ENCODE measurements at places on chromosomes 3 and 15.

- DNase-seq: no peak
Observed at GRCh38 chr3:197167549-197167948, 130.9 kb downstream of the DLG1 start.

- no peak for DNase-seq
Observed at GRCh38 chr15:39828374-39828931, 45.8 kb upstream of the FSIP1 start.

DNA sequence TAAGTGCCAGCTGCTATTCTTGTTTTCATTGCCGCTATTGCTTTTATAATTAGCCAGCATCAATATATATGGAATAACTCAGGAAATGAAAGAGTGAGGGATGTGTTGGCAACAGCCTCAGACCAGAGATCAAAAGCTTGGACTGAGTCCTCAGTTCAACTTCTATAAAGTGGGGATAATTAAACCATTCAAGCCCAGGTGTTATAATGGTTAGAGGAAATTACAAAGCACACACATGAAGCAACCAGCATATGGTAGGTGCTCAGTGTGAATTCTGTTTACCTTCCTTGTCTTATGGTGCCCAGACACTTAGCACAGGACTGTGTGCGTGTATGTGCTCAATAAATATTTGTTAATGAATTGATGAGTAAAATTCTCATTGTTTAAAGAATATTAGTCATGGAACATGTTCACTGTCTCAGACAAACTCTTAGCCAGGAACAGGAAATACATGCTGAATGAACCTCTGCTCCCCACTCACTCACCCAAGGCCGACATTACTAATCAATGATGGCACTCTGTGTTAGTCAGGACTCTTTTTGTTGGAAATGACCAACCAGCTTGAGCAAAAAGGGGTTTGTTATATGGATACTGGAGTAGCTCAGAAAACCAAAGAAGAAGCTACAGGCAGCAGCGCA, 16.7 kb upstream of the CCDC174 start:
- no peak for DNase-seq

DNA sequence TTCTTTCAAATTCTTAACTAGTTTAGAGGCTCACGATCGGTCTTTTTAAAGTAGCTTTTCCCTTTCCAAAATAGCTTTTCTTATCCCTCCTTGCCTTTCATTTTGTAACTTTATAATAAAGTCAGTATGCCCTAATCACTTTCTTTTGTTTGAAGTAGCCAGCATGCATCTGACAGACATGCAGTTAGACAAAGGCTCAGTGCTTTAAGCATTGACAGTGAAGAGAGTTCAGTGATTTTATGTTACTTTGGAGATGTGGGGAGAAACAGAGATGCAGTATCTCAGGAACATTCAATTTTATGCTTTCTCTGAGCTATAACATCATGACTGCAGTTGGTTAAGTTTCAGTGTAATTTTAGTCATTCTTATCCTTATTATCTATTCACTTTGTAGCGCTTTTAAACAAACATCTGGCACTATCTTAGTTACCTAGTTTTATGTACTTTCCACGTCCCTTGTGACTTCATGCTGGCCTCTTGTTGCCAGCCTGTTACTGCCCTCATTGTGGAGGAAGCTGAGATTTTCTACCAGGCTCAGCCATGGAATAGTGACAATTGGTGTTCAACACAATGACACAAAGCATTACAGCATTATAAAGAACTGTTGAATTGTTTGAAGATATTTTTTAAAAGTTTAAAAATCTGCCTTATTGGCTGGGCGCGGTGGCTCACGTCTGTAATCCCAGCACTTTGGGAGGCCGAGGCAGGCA, 90.3 kb downstream of the AKAP13 start:
- DNase-seq: no peak

DNA sequence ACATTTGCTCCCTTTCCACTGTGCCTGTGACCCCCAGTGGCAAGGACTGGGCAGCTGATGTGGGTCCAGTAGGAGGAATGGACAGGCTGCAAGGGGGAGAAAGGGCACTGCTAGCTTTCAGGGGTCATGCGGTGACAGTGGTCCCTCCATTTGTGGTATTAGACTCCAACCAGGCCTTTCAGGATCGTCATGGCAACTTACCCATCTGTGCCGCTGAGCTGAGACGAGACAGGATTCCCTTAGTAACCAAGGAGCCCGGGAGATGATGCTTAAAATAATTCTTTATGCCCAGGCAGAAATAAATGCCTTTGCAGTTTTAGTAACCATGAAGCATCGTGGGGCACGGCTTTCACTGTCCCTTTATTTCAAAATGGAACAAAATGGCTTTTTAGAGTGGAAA, 15.9 kb upstream of the MRPL3 start:
- DNase-seq: no peak

- DNase-seq: peak; percentile 48
Observed at GRCh38 chr15:45205192-45205591, 17.4 kb upstream of the SHF start.

- no peak for DNase-seq
Observed at GRCh38 chr3:12312010-12312409, 23.1 kb downstream of the PPARG start.

GRCh38 chr15:90931575-90931827, 848 bp downstream of the HDDC3 start:
- no peak for DNase-seq

- DNase-seq: no peak
Observed at GRCh38 chr3:81580355-81580754, 181.1 kb downstream of the GBE1 start.

DNA sequence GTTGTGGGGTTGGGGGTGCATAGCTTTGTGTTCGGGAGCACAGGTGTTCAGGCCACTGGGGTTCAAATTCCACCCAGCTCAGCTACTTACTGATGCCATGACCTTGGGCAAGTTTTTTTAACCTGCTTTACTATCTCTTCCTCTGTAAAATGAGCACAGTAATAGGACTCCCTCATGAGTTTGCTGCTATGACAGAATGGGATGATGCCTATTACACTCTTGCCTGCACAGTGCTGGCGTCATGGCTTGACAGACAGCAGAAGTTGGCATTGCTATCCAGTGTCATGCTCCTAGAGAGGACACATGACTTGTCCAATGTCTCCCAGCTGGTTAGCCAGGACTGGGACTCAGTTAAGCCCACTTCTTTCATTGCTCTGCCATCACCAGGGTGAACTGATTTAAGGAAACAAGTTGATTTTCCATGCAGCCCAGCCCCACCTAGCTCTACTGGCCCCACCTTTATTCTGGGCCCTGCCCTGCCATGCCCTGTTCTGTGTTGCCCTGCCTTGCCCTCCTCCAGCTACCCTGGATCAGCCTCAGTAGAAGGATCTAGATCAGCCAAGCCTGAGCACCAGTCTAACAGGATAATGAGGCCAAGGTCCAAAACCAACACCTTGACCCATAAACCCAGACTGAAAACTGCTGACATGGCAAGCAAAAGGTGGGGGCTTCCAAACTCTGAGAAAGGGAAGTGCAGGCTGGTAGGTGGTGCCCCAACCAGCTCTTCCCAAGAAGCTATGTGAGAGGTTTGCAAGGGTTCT, 155.8 kb upstream of the ATP11B start:
- no peak for DNase-seq

DNA sequence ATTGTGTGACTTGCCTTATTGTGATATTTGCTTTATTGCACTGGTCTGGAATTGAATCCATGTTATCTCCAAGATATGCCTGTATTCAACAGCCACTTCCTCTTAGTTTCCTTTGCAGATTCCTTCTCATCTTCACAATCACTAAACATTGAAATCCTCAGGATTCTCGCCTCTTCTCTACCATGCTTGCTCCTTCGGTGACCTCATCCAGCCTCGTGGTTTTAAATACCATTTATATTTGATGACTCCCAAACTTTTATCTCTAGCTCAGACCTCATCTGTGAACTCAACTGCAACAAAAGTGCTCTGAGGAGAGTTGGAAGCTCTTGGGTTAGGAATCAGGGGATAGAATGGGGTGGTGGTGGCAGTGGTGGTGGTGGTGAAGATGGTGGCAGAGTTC, 19.9 kb downstream of the POLR2M start:
- DNase-seq: no peak

GRCh38 chr15:33148129-33148751, 46.3 kb downstream of the FMN1 start:
- DNase-seq: no peak

DNA sequence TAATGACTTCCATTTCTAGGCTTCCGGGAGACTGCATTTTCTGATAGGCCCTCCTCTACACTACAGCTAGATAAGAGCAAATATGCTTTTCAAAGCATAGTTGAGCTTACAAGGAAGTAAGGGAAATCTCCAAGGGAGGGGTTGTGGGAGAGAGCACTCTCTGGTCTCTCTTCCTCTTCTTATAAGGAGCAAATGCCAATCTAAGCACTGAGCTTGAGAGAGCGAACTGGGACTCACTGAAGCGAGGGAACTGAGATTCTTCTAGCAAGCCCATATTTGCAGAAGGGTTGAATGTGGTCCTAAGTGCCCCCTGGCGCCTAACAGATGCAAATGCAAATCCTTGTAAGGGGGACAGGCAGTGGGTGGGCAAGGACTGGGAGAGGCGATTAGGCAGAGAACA, 164.8 kb downstream of the ERC2 start:
- peak; percentile 26 for DNase-seq

- no peak for DNase-seq
Observed at GRCh38 chr3:134445636-134446035, 40.1 kb downstream of the ANAPC13 start.

GRCh38 chr15:80559320-80559693, 135.8 kb upstream of the ABHD17C start:
- DNase-seq: no peak

- DNase-seq: no peak
Observed at GRCh38 chr3:160842021-160843005, 86.3 kb downstream of the PPM1L start.

GRCh38 chr15:98850961-98851572, 156.5 kb downstream of the PGPEP1L start:
- DNase-seq: peak; percentile 67

GRCh38 chr3:47678446-47679338, 100.0 kb upstream of the CSPG5 start:
- DNase-seq: no peak

DNA sequence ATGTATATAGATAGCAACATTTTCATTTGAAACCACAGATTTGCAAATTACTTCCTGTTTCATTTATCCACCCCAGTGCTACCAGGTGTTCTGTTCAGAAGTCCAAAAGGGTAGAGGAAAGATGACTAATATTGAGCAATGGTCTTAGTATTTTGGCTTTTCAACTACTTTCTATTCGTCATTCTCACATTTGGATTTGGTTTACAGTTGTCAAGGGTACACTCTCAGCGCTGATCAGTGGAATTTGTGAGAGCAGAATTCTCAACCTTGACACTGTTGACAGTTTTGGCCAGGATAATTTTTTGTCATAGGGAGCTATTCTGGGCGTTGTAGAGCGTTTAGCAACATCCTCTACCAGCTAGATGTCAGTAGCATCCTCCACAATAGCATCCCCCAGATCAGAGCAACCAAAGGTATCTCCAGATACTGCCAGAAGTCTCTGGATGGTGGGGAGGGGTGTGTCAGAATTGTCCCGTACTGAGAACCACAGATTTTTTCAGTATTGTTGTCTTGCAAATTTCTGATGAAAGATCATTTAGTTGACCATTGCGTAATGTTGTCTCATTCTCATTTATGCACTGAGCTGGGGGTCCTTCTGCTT, 4.2 kb downstream of the HMCES start:
- DNase-seq: no peak

- no peak for DNase-seq
Observed at GRCh38 chr3:15315003-15315402, 17.4 kb downstream of the SH3BP5 start.

DNA sequence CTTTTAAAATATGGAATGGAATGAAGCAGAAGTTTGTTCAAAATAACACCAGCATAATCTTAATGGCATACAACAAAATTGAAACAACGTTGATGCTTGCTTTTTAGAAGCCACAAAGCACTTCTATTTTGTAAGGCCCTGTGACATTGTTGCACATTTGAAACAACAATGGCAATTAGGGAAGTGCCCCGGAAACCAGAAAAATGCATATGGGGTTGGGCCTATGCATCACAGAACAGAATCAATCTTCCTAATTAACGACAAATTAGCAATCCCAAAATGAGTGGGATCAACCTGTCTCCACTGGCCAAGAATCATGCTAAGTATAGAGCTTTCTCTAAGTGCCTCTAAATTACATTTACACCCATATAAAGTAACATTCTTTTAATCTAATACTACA, 168.9 kb downstream of the MEIS2 start:
- no peak for DNase-seq

DNA sequence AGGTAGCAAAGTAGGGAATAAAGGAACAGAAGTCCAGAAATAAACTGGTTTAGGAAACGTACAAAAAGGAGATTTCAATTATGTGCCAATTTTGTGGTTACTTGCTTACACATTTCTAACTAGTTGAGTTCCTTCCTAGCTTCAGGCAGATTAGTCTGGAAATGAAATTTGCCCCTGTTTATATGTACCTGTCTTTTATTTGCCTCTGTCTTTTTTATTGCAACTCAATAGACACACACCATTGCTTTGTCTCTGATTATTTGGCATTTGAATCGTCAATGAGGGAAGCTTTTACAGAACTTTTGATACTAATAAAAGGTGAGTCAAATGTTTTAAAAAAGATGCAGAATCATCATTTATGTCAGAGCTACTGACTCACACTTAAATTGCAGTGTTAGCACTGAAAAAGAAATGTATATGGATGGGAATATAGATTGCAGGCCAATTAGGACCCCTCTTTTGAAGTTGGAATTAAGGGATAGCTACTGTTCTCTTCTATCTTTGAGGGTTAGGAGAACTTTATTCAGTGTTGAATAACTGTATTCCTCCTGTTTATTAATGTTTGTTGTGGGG, 60.5 kb downstream of the TRAK1 start:
- DNase-seq: no peak

- DNase-seq: no peak
Observed at GRCh38 chr3:139213936-139214335, 129.9 kb upstream of the MRPS22 start.
